Mucosa of gallbladder (tissue), 1 donor: ENCODE measurements at places on chromosomes 6 and 20.

DNA sequence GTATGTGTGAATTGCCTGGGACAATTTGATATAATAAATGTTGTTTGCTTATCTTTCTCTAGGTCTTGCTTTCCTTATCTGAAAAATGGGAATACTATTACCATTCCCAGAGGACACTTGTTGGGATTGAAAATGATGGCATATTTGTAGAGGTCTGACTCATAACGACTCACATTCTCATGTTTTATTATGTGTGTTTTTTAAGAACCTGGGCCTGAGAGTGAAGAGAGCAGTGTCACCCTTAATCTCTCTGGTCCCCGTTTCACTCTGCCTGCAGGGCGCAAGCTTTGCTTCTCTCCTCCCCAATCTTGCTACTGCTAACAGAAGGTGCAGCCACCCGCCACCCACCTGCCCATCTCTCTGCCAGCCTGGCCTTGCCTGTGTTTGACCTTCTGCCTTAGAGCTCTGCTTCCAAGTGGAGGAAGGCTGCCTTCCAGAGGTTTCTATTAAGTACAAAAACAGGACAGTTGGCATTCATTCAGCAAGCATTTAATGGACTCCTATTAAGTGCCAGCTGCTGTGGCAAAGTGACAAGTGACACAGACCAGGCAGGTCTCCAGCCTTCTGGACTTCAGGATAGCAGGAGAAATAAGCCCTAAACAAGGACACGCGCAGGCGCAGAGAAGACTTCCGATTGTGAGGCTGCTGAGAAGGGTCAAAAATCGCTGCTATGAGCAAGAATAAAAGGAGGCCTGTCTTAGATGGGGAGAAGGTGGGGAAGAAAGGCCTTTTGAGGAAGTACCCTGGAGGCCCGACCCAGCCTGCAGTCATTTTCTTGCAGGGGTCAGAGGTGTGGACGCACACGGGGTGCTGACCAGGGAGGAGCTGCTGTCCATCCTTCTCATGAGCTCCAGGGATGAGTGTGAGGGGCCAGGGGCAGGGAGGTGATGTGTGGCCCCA is 112.5 kb downstream of the JPH2 start:
- no peak for DNase-seq

GRCh38 chr6:43771858-43772680 is 2.1 kb downstream of the VEGFA start:
- DNase-seq: peak; percentile 61

- DNase-seq: no peak
These were observed 181.9 kb downstream of the GMPR start for GRCh38 chr6:16420337-16420714.

GRCh38 chr6:31131595-31131994 is 7.3 kb downstream of the PSORS1C2 start:
- DNase-seq: no peak

- no peak for DNase-seq
These were observed 143.1 kb downstream of the QRSL1 start for GRCh38 chr6:106772270-106773142.

GRCh38 chr6:129672341-129672682 is 37.7 kb downstream of the ARHGAP18 start:
- DNase-seq: no peak

- DNase-seq: no peak
These were observed 209.8 kb downstream of the ZMYND8 start for GRCh38 chr20:47146686-47147085.

DNA sequence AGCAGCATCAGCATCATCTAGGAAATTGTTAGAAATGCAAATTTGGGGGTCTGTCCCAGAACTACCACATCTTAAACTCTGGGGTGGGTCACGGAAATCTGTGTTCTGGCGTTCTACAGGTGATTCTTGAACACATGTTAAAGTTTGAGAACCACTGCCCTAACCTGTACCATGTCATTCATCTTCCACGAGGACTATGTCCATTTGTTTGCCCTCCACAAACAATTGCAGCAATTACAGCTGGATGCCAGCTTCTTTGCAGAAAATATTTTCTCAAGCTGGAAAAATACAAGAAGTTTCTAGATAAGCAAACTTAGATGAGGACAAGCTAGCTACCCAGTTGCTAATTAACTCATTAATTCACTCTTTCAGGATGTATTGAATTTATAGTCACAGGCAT is 54.1 kb downstream of the MAFB start:
- no peak for DNase-seq

- no peak for DNase-seq
These were observed 18.9 kb downstream of the CDH22 start for GRCh38 chr20:46289432-46289831.

GRCh38 chr6:43834528-43835155 is 64.6 kb downstream of the VEGFA start:
- DNase-seq: no peak

DNA sequence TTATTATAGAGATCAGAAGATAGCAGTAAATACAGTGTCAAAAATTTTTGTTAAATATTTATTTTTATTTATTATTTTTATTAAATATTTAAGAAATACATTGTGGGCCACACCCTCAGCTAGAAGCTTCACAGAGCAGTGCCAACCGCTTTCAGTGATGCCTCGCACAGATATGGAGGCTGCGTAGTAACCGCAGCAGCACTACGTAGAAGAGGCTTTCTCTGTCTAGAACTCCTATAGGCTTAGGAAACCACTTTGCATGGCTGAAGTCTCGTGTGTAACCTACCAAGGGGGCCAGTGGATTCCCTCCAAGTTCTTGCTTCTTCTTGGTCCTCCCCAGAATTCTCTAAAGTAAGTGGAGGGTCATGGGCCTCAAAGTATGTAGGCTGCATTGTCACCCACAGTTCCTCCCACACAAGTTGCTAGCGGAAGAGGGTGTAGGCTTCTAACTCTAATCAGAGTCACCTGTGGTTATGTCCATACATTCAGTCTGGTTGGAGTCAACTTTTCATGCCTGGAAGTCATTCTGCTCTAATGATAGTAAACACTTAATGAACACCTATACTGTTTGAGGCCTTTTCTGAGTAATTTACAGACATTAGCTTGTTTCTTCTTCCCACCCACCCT is 285.6 kb downstream of the CDKAL1 start:
- DNase-seq: no peak

- DNase-seq: no peak
These were observed 255.5 kb downstream of the TAF4 start for GRCh38 chr20:61810066-61810737.

- DNase-seq: no peak
These were observed 32.0 kb downstream of the KCNQ2 start for GRCh38 chr20:63440366-63440955.

- no peak for DNase-seq
These were observed 3.9 kb upstream of the INSM1 start for GRCh38 chr20:20363799-20364592.

GRCh38 chr20:61291166-61291829 is 39.2 kb downstream of the CDH4 start:
- no peak for DNase-seq

- DNase-seq: no peak
These were observed 312.6 kb upstream of the ID4 start for GRCh38 chr6:19524366-19525186.

GRCh38 chr6:161261325-161261724 is 12.5 kb downstream of the AGPAT4 start:
- DNase-seq: no peak

GRCh38 chr6:106383573-106383972 is 23.1 kb downstream of the CRYBG1 start:
- DNase-seq: no peak

DNA sequence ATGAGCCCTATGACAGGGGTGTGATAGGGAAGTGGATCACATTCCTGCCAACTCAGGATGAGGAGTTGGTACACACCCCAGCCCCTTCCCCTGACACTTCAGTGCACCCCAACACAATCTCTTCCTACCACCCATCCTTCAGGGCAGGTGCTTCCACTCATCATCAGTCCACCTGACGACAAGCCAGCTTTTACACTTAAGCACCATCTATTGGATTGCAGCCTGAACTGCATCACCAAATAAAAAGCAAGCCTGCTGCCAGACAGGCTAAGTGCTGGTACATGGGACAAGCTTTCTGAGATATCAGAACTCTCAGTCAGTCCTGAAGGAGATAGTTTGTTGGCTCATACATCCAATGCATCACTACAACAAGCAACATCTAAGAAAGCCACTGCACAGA is 69.0 kb upstream of the TMEM200A start:
- no peak for DNase-seq

GRCh38 chr6:21953831-21954801 is 342.7 kb downstream of the PRL start:
- peak; percentile 20 for DNase-seq

GRCh38 chr6:6870921-6871320 is 236.8 kb upstream of the RREB1 start:
- DNase-seq: no peak

GRCh38 chr6:110075406-110075805 is 97.3 kb downstream of the GPR6 start:
- DNase-seq: no peak

DNA sequence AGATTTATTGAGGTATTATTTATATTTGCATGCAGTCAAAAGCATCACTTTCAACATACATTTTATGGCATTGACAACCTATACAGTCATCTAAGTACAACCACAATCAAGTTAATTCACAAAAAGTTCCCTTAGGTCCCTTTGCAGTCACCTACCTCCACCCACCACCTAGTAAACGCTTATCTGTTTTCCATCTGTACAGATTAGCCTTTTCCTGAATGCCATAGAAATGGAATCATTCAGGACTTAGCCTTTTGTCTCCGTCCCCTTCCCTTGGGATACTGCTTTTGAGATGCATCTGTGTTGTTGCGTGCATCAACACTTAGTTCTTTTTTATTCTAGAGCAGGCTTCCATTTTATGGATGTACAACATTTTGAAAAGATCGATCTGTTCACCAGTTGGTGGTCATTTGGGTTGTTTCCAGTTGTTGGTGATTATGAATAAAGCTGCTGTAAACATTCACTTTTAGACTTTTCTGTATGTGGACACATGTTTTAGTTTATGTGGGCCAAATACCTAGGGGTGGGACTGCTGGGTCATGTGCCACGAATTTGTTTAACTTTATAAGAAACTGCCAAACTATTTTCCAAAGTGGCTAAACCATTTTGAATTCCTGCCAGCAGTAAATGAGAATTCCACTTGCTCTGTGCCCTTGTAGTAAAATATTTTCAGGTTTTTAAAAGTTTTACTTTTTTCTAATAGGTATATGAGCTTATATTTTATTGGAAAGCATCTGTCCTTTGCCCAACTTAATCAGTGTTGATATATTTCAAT is 17.6 kb upstream of the IFNGR1 start:
- DNase-seq: no peak

- DNase-seq: no peak
These were observed 2.2 kb upstream of the IL20RA start for GRCh38 chr6:137046871-137047412.

DNA sequence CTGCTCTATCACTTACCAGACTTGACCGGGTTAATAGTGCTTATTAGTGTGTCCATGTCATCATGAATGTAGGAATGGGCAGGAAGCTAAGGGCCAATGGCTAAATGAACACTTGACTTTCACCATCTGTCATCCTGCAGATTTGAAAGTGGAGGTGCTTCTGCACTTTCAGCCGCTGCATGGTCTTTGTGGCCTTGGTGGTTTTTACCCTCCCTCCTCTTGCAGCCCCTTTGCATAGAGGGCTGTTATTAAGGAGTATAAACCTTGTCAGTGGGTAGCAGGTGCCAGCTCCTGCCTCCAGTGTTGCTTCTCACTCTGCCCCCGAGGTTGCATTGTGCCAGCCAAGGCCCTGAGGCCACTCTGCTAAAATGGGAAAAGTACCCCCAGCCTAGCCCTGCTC is 122.2 kb upstream of the TNFAIP3 start:
- no peak for DNase-seq

DNA sequence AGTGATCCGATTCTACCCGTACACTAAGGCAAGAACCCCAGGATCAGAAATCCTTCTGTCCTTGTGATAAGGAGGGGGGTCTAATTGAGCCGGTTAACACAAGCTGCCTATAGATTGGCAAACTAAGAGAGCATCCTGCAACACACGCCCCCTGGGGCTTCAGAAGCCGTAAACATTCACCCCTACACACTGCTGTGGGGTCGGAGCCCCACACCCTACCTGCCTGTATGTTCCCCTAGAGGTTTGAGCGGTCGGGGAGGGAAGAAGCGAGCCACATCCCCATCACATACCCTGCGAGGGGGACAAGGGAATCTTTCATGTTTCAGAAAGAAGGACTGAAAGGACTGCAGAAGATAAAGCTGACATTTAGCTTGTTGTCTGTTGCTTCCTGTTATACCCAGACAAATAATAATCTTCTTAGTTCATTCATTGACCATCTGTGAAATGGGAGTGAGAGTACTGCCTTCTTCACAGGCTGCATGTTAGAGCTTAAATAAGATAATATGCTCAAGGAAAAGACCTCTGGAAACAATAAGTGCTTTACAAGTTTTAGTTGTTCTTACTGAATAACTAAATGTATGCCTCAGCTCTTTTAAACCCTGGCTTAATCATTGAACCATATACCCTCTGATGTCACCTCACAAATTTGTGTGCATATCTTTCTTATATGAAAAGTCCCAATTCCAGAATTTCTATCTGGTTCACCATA is 74.2 kb upstream of the RNF217 start:
- DNase-seq: no peak

- no peak for DNase-seq
These were observed 7.6 kb upstream of the EMILIN3 start for GRCh38 chr20:41373931-41374920.

- no peak for DNase-seq
These were observed 29.9 kb upstream of the AGPAT4 start for GRCh38 chr6:161303628-161304340.

DNA sequence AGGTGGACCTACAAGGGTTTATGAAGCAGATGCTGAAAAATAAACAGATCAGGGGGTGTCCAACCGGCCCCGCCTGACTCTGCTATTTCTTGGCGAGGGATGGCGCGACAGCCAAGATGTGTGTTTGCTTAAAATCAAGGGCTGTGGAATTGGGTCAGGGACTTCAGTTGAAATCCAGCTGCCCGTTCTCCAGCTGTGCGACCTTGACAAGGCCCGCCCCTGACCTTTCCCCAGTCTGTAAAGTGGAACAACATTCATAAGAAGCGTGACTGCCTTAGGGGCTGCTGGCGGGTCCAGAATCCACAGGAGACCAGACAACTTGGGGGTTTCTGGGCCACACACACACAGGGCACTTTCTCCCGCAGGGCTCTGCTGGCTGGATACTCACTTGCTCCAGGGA is 517.5 kb downstream of the PREX1 start:
- DNase-seq: no peak

DNA sequence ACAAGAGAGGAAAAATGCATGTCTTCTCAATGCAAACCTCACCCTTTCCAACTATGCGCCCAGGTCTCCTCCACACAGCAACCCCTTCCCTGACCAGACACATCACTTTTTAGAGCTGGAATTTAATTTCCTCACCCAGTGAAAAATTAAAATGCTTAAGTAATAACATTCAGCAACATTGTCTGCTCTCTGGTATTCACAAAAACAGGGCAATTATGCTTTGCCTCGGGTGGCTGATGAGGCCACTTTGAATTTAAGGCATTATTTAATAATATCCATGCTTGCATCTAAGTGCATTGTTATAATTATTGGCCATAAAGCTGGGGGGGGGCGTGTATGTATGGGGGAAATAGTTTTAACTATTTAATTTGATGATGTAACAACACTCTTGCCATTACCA is 777.8 kb upstream of the NRSN1 start:
- DNase-seq: no peak

GRCh38 chr6:44152109-44152461 is 6.5 kb upstream of the CAPN11 start:
- DNase-seq: no peak

- DNase-seq: no peak
These were observed at the start of gene RUNX2 for GRCh38 chr6:45327956-45328522. Gene RUNX2, plus strand, starts transcription at chr6:45328330. Its CDS starts 397 bp downstream, at chr6:45328727.

- DNase-seq: no peak
These were observed 115.9 kb downstream of the OTOR start for GRCh38 chr20:16864069-16864468.
